Neural progenitor cell (in vitro differentiated cells): ENCODE measurements at places on chromosomes 13 and 19.

GRCh38 chr19:10074153-10074552 lies 12.0 kb upstream of the SHFL start:
- no peaks in the 10 kb centered on the region for H3K36me3 ChIP-seq
- H3K27me3 ChIP-seq = peaks cover 32% of the 10 kb centered on the region
- no peak overlapping the region for H3K4me3 ChIP-seq
- peak; percentile 44 for DNase-seq
- no peaks in the 10 kb centered on the region for H3K4me1 ChIP-seq
- no peak overlapping the region for H3K27ac ChIP-seq

- no peaks in the 10 kb centered on the region for H3K27me3 ChIP-seq
- no peak overlapping the region for H3K27ac ChIP-seq
- H3K4me1 ChIP-seq = peaks cover 8% of the 10 kb centered on the region
Measured at GRCh38 chr13:28161370-28161769, 23.0 kb downstream of the PAN3 start.

DNA sequence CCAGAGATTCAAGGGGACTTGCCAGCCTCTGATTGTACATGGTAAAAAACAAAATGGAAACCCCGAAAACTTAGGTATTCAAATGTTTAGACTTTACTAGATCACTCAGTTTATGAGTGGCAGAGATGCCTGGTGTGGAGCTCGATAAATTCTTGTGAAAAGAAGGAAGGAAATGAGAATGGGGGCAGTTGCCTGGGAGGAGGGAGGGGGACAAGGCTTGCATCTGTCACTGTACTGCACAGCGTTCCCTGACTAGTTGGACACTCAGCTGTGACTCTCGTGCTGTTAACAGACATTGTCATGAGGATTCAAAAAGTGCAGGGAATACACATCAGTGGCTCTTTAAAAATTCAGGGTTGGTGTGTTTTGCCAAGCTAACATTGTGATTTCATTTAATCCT lies 232.9 kb downstream of the ZIC5 start:
- no peaks in the 10 kb centered on the region for H3K27me3 ChIP-seq
- H3K36me3 ChIP-seq = no peaks in the 10 kb centered on the region
- DNase-seq = no peak
- no peak overlapping the region for H3K27ac ChIP-seq

GRCh38 chr19:7515645-7516151 lies at the start of gene ZNF358:
Gene ZNF358, plus strand, starts transcription at chr19:7516103. Its CDS starts 3,140 bp downstream, at chr19:7519243.
- no peaks in the 10 kb centered on the region for H3K36me3 ChIP-seq
- H3K27me3 ChIP-seq = no peaks in the 10 kb centered on the region
- H3K4me1 ChIP-seq = peaks cover 4% of the 10 kb centered on the region
- no peak within 1 kb of the TSS for H3K27ac ChIP-seq
- peak within 1 kb of the TSS; percentile 57 for H3K4me3 ChIP-seq
- peak; percentile 96 for DNase-seq

GRCh38 chr13:72677431-72677830 lies 50.0 kb downstream of the MZT1 start:
- no peaks in the 10 kb centered on the region for H3K27me3 ChIP-seq
- H3K27ac ChIP-seq = no peak overlapping the region
- no peaks in the 10 kb centered on the region for H3K4me1 ChIP-seq
- no peaks in the 10 kb centered on the region for H3K36me3 ChIP-seq

GRCh38 chr13:50714891-50715290 lies 128.6 kb downstream of the DLEU7 start:
- H3K36me3 ChIP-seq = no peaks in the 10 kb centered on the region
- H3K4me3 ChIP-seq = no peak overlapping the region
- no peaks in the 10 kb centered on the region for H3K27me3 ChIP-seq
- H3K27ac ChIP-seq = no peak overlapping the region

- H3K27ac ChIP-seq = no peak overlapping the region
- no peaks in the 10 kb centered on the region for H3K36me3 ChIP-seq
- no peaks in the 10 kb centered on the region for H3K27me3 ChIP-seq
- no peak for DNase-seq
- peaks cover 16% of the 10 kb centered on the region for H3K4me1 ChIP-seq
- no peak overlapping the region for H3K4me3 ChIP-seq
Measured at GRCh38 chr19:5873617-5874199, 3.4 kb upstream of the FUT5 start.

DNA sequence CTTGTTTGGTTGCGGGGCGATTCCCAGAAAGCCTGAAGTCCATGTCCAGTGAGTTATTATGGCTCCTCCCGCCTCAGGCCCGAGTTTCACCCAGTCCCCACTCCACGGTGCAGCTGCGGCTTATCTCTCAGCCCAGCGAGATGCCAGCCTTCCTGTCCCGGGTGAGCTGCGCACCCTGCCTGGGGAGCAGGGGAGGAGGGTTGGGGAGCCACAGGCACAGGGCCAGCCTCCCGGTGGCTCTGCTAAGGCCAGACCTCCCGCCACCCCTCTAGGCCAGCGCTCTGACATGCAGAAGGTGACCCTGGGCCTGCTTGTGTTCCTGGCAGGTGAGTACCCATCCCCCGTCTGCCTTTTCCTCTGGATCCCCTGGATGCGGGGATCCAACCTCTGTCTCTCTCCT lies 3.5 kb downstream of the FXYD3 start:
- DNase-seq = no peak
- no peak overlapping the region for H3K4me3 ChIP-seq

- no peaks in the 10 kb centered on the region for H3K36me3 ChIP-seq
- peaks cover 8% of the 10 kb centered on the region for H3K27me3 ChIP-seq
- H3K4me1 ChIP-seq = peaks cover 20% of the 10 kb centered on the region
- peak; percentile 78 for DNase-seq
Measured at GRCh38 chr19:572743-573518, 535 bp downstream of the BSG start.
